ENCODE measurements at places on chromosomes 16 and 17.

DNA sequence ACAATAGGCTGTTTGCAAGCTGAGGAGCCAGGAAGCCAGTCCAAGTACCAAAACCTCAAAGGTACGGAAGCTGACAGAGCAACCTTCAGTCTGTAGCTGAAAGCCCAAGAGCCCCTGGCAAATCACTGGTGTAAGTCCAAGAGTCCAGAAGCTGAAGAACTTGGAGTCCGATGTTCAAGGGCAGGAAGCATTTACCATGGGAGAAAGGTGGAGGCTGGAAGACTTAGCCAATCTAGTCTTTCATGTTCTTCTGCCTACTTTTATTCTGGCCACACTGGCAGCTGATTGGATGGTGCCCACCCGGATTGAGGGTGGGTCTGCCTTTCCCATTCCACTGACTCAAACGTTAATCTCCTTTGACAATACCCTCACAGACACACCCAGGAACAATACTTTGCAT is 15.3 kb downstream of the CD300LB start:
- no peak for DNase-seq

DNA sequence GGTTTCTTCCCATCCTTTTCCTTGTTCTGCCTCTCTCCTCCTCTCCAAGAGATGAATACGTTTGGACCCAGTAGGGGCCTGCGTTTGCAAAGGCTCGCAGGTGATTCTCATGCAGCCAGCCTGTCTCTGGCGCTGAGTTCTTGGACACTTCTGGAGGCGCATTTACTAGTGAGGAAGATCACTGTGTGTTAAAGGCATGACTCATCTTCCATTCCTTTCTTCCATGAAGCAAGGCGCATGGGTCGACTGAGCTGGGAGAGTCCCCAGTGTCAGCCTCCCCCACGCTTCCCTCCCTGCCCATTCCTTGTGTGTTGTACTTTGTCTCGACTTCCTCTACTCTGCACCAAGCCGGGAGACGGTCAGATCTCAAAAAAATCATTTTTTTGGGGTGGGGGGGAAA is 159.9 kb upstream of the EEF2KMT start:
- no peak for DNase-seq

DNA sequence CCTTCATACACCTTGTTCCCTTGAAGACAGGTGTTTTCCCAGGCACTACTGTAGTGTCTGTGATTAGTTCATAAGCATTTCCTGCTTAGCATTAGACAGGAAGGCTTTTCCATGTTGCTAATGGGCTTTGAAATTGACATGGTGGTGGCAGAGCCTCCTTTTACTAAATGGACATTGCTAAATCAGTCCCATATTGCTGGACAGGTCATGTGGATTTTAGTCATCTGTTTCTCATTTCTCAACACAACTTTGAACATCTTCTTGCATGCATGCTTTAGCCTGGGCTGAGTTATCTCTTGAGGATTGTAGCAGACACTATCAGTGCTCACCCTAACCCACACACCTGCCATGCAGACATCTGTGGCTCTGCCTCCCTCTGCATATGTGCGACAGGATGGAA is 13.7 kb upstream of the BCO1 start:
- no peak for DNase-seq

- no peak for DNase-seq
These were observed 1262.8 kb upstream of the CDH8 start for GRCh38 chr16:63298993-63299392.

GRCh38 chr17:55722016-55722736 is 488 bp downstream of the TMEM100 start:
- DNase-seq: no peak

GRCh38 chr16:85124636-85125346 is 12.5 kb upstream of the CIBAR2 start:
- DNase-seq: no peak

- no peak for DNase-seq
These were observed 1.2 kb upstream of the GPT2 start for GRCh38 chr16:46882940-46883307.

DNA sequence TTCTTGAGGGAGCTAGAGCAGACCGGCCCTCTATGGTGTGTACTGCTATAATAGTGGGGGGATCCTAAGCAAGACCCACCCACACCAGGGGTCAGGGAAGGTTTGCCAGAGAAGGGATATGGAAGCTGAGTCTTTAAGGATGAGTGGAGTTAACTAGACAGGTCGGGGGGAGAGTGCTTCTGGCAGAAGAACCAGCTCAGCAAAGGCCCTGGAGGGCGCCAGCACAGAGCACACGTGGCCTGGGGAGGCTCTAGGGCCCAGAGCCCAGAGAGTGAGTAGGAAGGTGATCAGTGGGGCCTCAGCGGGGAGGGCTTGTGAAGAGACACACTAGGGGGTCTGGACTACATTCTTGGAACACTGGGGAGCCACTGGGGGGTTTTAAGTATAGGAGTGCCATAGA is 21.1 kb downstream of the NGFR start:
- DNase-seq: no peak

DNA sequence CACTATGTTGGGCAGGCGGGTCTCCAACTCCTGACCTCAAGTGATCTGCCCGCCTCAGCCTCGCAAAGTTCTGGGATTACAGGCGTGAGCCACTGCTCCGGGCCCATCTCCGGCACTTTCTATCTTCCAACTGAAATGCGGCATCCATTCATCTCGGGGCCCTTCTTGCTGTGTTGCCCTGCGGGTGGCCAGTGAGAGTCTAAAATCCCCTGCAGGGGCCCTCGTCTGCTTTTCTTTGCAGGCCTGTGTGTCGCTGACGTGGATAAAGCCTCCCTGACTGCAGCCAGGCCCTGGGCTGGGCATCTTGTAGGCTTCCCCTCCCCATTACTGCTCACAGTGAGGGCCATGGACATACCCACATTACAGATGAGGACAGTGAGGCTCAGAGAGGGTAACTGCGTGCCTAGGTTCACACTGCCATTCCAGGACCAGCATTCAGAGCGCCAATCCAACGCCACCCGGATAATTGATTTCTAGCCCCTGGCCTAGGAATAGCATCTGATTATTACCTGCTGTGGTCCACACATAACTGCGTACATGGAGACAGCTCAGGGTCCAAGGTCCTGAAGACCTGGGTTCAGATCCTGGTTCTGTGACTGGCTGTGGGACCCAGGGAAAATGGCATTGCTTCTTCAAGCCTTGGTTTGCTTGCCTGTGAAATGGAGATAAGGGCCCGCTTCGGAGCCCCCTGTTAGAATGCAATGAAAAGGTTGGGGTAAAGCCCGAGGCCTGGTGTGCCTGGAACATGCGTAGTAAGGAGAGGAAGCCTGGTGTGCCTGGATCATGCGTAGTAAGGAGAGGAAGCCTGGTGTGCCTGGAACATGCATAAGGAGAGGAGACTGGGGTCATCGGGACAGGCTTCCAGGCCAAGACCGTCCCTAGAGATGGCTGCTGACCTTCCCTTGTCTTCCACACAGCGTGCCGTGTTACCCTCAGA is 25.0 kb downstream of the CRISPLD2 start:
- DNase-seq: no peak

DNA sequence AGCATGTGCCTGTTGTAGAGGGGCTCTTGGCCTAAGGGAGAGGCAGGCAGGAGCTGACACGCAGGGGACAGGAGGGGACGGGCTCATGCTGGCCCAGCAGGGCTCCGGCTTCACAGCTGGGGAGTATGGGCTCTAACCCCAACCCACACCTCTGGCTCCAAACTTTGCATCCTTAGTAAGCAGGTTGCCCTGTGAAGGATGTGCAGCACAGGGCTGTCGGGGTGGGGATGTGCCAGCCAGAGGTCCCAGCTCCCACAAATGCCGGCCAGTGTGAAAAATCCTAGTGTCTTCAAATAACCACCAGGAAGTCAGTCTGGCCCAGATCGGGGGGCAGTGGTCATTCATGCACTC is 14.0 kb upstream of the FAM83G start:
- DNase-seq: no peak

DNA sequence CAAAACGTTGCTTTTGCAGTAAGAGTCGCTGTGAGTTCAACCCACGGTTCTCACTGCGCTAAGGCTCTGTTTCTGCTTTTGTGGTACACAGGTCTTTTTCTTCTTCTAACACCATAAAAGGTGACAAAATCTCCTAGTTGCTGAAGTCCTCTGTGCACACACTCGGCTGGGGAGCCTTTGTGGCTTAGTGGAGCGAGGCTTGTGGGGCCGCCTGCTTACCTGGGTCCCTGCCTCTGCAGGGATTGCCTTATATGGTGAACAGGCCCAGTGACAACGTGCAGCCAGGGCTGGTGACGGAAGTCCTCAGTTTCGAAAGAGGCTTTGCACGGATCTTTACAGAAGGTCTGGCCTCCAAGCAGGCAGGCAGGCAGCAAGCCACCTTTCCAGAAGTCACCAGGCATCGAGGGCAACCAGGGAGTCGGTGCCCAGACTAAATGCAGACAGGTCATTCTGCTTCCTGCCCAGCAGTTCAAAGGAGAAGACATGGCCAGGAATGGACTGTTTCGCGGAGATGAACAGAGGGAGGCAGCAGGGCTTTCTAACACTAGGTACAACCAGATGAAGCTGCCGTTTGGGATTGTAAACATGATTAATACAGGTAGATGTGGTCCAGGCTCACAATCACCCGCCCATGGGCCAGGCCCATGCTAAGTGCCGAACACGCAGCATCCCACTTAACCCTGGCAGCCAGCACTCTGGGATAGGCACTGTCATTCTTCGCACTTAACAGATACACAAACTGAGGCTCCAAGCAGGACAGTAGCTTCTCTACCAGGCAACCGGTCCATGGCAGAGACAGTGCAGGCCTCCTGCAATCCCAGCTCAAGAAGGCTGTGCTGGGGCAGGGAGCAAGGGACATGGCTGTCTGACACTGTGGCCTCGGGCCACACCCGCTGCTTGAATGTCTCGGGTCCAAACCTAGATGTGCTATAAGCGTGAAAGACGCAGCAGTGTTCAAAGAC is 10.7 kb upstream of the MEAK7 start:
- DNase-seq: peak; percentile 86

GRCh38 chr17:78529871-78530670 is 47.1 kb downstream of the DNAH17 start:
- DNase-seq: no peak

DNA sequence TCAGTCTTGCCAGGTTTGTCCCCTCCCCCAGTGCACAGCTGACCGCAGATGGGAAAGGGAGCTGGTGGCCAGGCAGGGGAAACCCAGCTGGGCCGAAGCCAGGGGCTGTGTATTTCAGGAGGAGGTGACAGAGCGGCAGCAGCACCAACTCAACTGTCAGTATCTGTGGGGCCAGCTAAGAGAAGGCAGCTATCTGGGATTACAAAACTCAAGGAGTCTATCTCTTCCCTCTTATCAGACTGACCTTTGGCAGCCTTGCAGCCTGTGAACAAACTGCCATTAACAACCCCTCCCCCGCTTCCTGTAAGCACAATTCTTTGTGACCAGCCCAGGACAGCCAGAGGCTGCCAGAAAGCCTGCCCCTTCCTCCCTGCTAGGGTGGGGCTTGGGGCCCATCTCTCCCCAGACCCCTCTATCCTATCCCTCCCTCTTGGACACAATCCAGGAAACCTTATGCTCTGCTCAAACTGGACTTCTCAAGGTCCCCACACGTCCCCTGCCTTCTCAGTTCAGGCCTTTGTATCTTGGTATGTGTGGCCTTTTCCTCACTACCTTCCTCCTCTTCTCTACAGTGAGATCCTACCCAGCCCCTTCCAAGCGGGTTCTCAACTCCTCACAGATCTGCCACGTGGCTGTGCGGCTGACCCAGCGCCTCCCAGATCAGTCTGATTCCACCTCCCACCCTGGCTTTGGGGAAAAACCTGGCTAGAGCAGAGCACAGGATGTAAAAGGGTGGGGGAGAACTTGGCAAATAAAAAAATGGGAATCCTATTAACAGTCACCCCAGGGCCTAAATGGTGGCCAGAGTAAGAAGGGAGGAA is 10.5 kb downstream of the ST3GAL2 start:
- peak; percentile 78 for DNase-seq

- DNase-seq: no peak
These were observed 62.7 kb downstream of the KNOP1 start for GRCh38 chr16:19655242-19655777.

GRCh38 chr17:39793301-39793872 is 55.6 kb downstream of the GRB7 start:
- no peak for DNase-seq
